ENCODE measurements at places on chromosomes 5 and 9.

GRCh38 chr5:81140943-81141342 is 92.2 kb upstream of the CKMT2 start:
- no peak for DNase-seq

DNA sequence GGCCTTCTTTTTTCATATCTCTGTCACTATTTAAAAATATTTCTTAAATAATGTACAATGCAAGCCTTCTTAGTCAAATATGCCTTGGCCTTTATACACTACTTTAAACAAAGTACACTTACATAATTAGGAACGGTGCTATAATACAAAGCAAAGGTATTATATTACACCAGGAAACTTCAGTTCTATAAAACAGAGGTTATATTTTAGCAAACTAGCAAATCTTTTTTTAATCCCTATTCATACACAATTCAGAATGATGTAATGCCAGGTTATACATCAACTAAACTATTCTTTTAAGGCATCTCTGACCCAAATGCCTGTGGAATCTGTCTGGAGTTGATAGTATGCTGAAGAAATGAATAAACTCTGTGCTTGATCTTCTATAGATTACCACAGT is 10.7 kb upstream of the LURAP1L start:
- no peak for DNase-seq

DNA sequence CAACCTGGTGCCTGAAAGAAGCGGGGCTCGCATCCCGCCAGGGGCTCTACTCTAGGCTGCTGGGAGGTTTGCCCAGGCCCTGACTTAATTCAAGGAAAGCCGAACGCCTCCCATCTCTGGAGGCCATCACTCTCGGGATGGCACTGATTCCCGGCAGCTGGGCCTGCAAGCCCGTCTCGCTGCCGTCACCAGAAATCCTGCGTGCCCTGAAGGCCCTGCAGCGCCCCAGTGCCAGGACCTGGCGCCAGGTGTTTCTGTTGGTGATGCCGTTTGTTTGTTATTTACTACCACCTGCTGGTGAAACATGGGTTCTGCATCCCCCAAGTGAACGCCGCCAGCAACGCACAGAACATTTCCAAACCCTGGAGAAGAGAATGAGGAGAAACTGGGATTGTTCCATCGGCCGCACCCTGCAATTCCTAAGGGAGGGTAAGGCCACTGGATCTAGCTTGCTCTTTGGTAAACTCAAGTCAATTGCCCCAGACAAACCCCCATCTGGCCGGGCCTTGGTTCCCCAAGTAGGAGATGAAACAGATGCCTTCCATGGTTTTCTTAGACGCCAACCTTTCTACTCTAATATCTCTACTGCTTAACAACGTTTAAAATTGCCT is 77.9 kb downstream of the AK8 start:
- DNase-seq: peak; percentile 70

GRCh38 chr9:95096381-95096780 is 221.1 kb downstream of the FANCC start:
- DNase-seq: no peak

- no peak for DNase-seq
Measured at GRCh38 chr9:98964201-98964600, 20.5 kb downstream of the COL15A1 start.

GRCh38 chr5:80172067-80172695 is 83.7 kb downstream of the SERINC5 start:
- no peak for DNase-seq

GRCh38 chr9:115225459-115226116 is 107.6 kb upstream of the TNC start:
- DNase-seq: no peak

GRCh38 chr5:37803487-37803886 is 36.4 kb downstream of the GDNF start:
- DNase-seq: no peak

DNA sequence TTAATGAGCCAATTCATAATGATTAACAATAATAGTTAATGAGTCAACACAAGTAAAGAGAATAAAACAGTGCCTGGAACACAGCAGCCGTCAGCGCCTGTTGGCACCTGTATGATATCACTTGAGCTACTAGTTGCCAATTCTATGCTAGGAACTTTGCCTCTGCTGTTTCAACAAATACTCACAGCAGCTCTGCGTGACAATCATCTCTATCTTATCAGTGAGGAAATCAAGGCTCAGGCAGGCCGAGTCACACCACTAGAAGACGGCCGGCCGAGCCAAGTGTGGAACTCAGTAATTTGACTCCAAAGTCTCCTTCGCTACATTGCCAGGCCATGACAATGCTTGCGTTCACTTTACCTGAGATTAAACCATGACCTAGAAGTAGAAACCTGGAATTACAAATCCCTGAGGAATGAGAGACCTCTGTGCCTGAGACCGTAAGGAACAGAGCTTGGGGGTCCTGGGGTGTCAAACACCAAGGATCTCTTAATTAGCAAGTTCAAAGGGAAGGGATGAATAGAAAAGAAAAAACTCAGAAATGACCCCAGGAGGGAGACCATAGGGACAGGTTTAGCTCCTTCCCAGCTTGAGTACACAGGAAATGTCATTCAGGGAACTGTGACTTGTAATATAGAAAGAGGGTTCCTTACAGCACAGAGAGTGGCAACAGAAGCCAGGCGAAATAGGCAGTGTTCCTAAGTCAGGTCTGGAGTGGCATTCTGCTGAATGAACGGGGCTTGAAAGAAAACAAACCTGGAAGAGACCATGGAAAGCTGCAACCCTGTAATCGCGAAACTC is 109.1 kb downstream of the SUSD1 start:
- DNase-seq: no peak

- no peak for DNase-seq
Measured at GRCh38 chr5:15734058-15734457, 234.1 kb downstream of the FBXL7 start.

GRCh38 chr5:6765612-6766525 is 52.6 kb downstream of the TENT4A start:
- DNase-seq: peak; percentile 63
